ENCODE measurements at places on chromosomes 13 and 19. TPM values are rescaled to one million over a fixed set of nuclear protein-coding genes. Genes with fewer than 3 reads are reported as not detected.

DNA sequence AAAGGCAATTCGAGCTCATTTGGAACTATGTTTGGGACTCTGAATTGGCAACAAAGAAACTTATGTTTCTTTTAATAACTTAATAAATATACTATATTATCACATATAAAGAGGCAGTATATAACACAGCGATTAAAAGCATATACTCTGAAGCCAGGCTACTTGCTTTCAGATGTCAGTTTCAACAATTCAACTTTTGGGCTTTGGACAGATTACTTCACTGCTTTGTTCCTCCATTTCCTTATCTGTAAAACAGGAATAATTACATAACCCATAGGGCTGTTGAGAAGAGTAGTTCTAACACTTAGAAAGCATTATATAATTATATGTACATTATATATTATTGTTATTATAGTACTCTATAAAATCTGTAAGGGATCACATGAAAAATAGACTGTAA is 107.2 kb downstream of the EDNRB start:
- peaks cover 5% of the 10 kb centered on the region for H3K4me1 ChIP-seq
- H3K27me3 ChIP-seq = no peaks in the 10 kb centered on the region
- no peak for DNase-seq
- no peaks in the 10 kb centered on the region for H3K36me3 ChIP-seq
- no peak overlapping the region for H3K27ac ChIP-seq
- no peak overlapping the region for H3K4me3 ChIP-seq

DNA sequence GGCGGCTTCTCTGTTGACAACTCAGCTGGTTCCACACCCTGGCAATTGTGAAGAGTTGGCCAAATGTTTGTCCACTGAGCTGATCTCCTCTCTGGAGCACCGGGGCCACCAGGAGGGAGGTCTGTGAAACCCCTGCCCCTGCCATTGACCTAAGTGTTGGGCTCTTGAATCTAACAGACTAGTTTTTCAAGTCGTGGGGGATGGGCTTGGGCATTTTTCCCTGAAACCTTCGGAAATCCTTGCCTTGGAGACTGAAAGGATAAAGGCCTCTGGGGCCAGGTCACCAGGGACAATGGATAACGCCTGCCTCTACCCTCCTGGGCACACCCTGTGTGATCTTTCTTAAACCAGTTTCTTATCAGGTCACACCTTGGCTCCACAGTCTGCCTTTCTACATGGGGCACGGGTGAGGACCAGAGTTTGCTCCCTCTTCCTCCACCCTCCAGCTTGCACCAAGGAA is 881 bp downstream of the GEMIN7 start:
- H3K36me3 ChIP-seq = no peaks in the 10 kb centered on the region
- H3K4me3 ChIP-seq = peak overlapping the region; percentile 99
- no peak for DNase-seq
- H3K27me3 ChIP-seq = no peaks in the 10 kb centered on the region
- peak overlapping the region; percentile 88 for H3K27ac ChIP-seq
- peaks cover 64% of the 10 kb centered on the region for H3K4me1 ChIP-seq

- DNase-seq = no peak
- H3K4me1 ChIP-seq = no peaks in the 10 kb centered on the region
- no peaks in the 10 kb centered on the region for H3K36me3 ChIP-seq
- H3K27ac ChIP-seq = no peak overlapping the region
Measured at GRCh38 chr13:109096101-109096500, 466.7 kb downstream of the MYO16 start.

GRCh38 chr13:109812382-109812781 is 26.0 kb upstream of the IRS2 start:
- no peaks in the 10 kb centered on the region for H3K4me1 ChIP-seq
- H3K36me3 ChIP-seq = no peaks in the 10 kb centered on the region
- DNase-seq = no peak
- H3K27me3 ChIP-seq = no peaks in the 10 kb centered on the region
- H3K27ac ChIP-seq = no peak overlapping the region

- H3K36me3 ChIP-seq = no peaks in the 10 kb centered on the region
- no peak overlapping the region for H3K4me3 ChIP-seq
- no peaks in the 10 kb centered on the region for H3K27me3 ChIP-seq
- no peaks in the 10 kb centered on the region for H3K4me1 ChIP-seq
Measured at GRCh38 chr19:28239270-28239669, 973.7 kb downstream of the UQCRFS1 start.

- H3K36me3 ChIP-seq = no peaks in the 10 kb centered on the region
- no peak for DNase-seq
- no peak overlapping the region for H3K27ac ChIP-seq
- H3K4me3 ChIP-seq = no peak overlapping the region
- peaks cover 46% of the 10 kb centered on the region for H3K4me1 ChIP-seq
Measured at GRCh38 chr19:1286487-1287353, 1.0 kb downstream of the EFNA2 start.

DNA sequence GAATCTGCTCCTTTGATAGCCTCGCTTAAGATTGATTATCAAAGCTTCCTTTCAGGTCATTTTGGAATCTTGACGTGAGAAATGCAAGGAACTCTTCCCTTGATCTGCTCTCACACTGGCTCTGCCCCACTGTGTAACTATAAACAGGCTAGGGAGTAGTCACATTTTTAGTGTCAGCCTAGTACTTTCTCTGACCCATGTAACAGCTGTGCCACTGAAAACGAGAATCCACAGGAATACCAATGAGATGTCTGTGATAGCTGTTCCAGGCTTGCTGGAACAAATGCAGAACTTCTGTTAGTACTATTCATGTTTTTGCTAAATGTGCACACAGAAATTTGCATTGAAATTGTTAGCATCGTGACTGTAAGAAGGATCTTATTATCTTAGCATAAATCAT is 221.3 kb downstream of the MYO16 start:
- no peak overlapping the region for H3K27ac ChIP-seq
- no peaks in the 10 kb centered on the region for H3K27me3 ChIP-seq
- no peaks in the 10 kb centered on the region for H3K4me1 ChIP-seq
- DNase-seq = no peak

DNA sequence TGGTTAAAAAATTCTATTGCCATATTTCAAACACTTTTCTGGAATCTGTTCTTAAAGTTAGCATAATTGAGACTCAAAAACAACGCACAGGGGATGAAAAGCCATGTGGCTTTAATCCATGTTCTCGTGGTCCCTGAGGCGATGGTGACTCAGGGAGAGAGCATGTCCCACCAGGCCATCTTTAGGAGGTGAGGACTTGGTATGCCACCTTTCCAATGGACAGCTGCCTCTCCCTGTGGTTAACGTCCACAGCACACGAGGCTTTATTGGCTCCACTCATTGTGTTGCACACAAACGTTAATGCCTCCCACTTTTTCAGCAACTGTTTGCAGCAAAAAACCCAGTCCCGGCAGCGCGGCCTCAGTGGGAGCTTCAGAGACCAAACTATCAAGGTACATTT is 51.4 kb downstream of the EFNB2 start:
- H3K36me3 ChIP-seq = no peaks in the 10 kb centered on the region
- DNase-seq = no peak
- no peak overlapping the region for H3K4me3 ChIP-seq

DNA sequence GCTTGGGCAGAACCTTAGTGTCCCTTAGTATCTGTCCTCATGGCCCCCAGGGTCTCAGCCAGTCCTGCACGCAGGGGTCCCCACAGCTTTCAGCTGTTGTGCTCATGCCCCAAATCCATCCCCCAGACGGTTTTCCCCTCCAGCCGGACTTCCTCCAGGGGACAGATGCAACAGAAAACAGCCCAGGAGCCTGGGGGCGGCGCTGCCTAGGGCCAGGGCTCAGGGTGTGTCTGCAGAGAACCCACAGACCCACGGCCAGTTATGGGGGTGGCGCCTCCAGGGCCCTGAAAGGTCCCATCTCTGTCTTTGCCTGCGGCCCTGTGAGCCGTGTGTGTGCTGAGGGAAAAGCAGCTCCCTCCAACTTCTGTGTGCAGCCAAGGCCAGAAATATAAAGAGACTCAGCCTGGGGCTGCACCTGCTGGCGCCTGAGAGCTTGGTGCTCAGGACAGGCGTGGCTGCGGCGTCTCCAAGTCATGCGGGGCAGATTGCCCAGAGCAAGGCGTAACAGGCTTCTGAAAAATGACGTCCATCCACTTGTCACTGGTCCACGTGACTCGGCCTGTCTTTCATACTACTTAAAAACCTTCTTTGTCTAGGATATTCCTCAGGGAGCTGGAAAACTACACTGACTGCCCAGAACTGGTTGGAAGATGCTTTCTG is 22.1 kb upstream of the F7 start:
- no peaks in the 10 kb centered on the region for H3K36me3 ChIP-seq
- peaks cover 8% of the 10 kb centered on the region for H3K4me1 ChIP-seq
- peak; percentile 48 for DNase-seq

DNA sequence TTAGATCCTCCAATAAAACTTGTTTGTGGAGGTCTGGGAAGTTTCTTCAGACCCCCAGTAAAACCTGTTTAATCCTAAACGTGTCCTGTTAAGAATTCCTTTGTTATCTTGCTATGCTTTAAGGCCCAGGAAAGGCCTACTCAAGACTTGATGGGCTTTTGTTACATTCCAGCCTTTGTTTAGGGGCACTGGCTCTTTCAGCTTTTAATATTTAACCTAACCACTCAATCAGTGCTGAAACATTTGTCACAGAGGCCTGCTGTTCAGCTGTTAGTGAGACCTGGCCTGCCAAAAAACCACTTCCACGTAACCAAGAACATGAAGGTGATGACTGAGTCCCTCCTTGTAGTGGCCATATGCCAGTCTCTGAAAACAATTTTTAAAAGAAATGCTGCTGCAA is 41.7 kb downstream of the PCDH17 start:
- H3K4me3 ChIP-seq = no peak overlapping the region
- H3K27ac ChIP-seq = no peak overlapping the region
- no peak for DNase-seq
- H3K4me1 ChIP-seq = no peaks in the 10 kb centered on the region
- H3K36me3 ChIP-seq = no peaks in the 10 kb centered on the region

GRCh38 chr13:76830805-76831204 is 55.4 kb downstream of the KCTD12 start:
- H3K27ac ChIP-seq = no peak overlapping the region
- peaks cover 9% of the 10 kb centered on the region for H3K4me1 ChIP-seq
- no peak for DNase-seq
- no peaks in the 10 kb centered on the region for H3K27me3 ChIP-seq
- no peaks in the 10 kb centered on the region for H3K36me3 ChIP-seq

- no peaks in the 10 kb centered on the region for H3K27me3 ChIP-seq
- no peak overlapping the region for H3K4me3 ChIP-seq
- H3K27ac ChIP-seq = no peak overlapping the region
- no peak for DNase-seq
Measured at GRCh38 chr13:94272038-94272437, 207.4 kb downstream of the DCT start.

GRCh38 chr13:26272621-26273020 is 18.7 kb downstream of the CDK8 start:
- H3K4me1 ChIP-seq = no peaks in the 10 kb centered on the region
- no peaks in the 10 kb centered on the region for H3K36me3 ChIP-seq
- DNase-seq = no peak
- no peaks in the 10 kb centered on the region for H3K27me3 ChIP-seq
- no peak overlapping the region for H3K27ac ChIP-seq
- no peak overlapping the region for H3K4me3 ChIP-seq

- no peaks in the 10 kb centered on the region for H3K4me1 ChIP-seq
- no peak overlapping the region for H3K4me3 ChIP-seq
- no peaks in the 10 kb centered on the region for H3K27me3 ChIP-seq
- DNase-seq = no peak
- H3K27ac ChIP-seq = no peak overlapping the region
Measured at GRCh38 chr13:74771964-74772363, 637.8 kb upstream of the KLF12 start.

DNA sequence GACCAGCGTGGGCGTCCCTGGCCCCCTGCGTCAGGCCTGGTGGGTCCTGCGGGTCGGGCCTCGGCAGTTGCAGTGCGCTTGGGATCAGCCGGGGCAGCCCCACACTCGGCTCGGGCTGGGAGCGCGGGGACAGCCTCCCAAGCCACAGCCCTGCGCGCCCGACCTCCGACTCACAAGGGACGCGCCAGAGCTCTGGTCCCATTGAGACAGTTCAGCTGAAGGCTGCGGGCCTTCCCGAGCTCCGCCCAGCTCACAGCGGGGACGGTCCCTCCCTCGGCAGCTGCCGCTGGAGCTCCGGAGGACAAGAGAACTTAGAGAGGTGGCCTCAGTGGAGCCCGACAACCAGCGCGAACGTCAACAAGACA is 45.7 kb upstream of the ZNF730 start:
- H3K36me3 ChIP-seq = no peaks in the 10 kb centered on the region
- H3K4me1 ChIP-seq = peaks cover 16% of the 10 kb centered on the region
- DNase-seq = no peak
- no peak overlapping the region for H3K27ac ChIP-seq
- peak overlapping the region; percentile 22 for H3K4me3 ChIP-seq

DNA sequence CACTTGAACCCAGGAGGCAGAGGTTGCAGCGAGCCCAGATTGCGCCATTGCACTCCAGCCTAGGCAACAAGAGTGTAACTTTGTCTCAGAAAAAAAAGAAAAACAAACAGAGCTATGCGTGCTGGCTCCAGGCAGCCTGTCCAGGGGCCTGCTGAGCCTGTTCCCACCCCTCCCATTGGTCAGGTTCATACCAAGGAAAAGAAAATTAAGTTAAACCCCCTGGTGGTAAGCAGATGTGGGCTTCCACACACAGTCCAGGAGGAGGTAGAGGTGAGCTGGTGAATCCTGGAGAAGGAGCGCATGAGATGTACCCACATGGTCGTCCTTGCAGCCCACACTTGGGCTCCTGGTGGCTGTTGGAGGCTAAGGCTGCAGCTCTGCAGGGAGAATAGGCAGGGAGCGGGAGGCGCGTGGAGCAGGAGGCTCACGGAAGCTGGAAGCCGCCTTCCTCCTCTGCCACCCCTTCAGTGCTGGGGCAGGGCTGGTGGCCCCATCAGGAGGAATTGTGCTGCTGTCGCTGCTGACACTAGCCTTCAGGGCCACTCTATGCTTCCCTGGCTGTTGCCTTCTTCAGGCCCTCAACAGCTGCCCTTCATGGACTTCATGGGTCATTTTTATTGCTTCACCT is 10.5 kb upstream of the CHAMP1 start:
- no peak overlapping the region for H3K4me3 ChIP-seq
- H3K4me1 ChIP-seq = no peaks in the 10 kb centered on the region
- DNase-seq = peak; percentile 44
- no peaks in the 10 kb centered on the region for H3K27me3 ChIP-seq
- H3K27ac ChIP-seq = no peak overlapping the region

- no peaks in the 10 kb centered on the region for H3K36me3 ChIP-seq
- H3K4me1 ChIP-seq = peaks cover 17% of the 10 kb centered on the region
- H3K27me3 ChIP-seq = peaks cover 34% of the 10 kb centered on the region
- no peak overlapping the region for H3K27ac ChIP-seq
Measured at GRCh38 chr13:20703780-20704458, 420 bp downstream of the IL17D start.

F2RL3 gene
- total RNA-seq = 1.5 TPM

HCN2 gene
- not detected for total RNA-seq

GRK1 gene
- total RNA-seq = not detected

SCGB2B2 gene
- 1.6 TPM for total RNA-seq

ELSPBP1 gene
- not detected for total RNA-seq

ZNF573 gene
- total RNA-seq = 23.3 TPM

FLT1 gene
- 61.1 TPM for total RNA-seq

SERPINE3 gene
- 0.38 TPM for total RNA-seq

CACNG7 gene
- total RNA-seq = not detected

CGB3 gene
- total RNA-seq = not detected
